Fibroblast of skin of left biceps (primary cell): ENCODE measurements at places on chromosomes 12 and 14.

DNA sequence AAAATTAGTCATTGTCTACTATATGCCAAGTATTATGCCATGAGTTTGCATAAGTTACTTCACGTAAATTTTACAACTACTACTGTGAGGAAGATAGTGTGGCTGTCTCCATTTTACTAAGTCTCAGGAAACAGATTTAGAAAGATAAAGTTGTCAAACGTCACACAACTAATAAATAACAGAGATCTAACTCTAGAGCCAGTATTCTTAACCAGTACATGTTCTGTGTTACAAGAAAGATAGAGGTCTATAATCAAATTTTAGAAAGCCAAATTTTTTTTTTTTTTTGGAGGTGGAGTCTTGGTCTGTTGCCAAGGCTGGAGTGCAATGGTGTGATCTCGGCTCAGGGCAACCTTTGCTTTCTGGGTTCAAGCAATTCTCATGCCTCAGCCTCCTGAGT is 14.2 kb downstream of the CLEC4C start:
- no peak for DNase-seq

DNA sequence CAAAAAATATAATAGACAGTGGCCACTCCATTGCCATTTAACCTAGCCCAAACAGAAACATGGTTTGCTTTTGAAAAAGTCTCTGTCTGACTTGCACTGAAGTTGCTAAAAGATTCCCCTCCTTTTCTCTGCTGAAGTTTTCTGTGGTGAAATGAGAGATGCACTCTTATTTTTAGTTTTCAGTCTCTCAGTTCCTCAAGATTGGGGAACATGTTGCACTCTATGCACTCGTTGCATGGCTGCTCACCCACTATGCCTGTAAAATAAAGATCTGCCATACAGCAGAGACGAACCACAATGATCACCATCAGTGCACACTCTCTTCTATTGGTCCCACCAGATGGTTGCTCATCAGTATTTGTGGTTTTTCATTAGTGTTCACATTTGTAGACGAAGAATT is 13.1 kb upstream of the DAAM1 start:
- no peak for DNase-seq

DNA sequence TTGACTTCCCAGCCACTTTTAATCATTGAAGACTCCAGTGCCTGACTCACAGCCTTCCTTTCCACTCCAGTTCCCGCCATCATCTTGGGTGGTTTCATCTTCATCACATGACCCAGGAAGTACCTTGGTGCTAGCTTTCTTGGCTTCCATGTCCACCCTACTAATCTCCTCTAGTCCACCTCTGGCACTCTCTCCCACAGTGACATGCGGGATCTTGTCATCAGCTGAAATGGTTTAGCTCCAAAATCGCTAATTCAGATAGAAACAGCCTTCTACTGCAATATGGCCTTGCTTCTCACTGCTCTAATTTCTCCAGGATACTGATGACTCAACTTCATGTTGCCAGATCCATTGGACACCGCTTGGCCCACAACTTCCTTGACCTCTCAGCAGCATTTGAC is 24.5 kb downstream of the WDR20 start:
- no peak for DNase-seq

GRCh38 chr14:105041841-105042765 is 21.2 kb upstream of the CDCA4 start:
- no peak for DNase-seq

DNA sequence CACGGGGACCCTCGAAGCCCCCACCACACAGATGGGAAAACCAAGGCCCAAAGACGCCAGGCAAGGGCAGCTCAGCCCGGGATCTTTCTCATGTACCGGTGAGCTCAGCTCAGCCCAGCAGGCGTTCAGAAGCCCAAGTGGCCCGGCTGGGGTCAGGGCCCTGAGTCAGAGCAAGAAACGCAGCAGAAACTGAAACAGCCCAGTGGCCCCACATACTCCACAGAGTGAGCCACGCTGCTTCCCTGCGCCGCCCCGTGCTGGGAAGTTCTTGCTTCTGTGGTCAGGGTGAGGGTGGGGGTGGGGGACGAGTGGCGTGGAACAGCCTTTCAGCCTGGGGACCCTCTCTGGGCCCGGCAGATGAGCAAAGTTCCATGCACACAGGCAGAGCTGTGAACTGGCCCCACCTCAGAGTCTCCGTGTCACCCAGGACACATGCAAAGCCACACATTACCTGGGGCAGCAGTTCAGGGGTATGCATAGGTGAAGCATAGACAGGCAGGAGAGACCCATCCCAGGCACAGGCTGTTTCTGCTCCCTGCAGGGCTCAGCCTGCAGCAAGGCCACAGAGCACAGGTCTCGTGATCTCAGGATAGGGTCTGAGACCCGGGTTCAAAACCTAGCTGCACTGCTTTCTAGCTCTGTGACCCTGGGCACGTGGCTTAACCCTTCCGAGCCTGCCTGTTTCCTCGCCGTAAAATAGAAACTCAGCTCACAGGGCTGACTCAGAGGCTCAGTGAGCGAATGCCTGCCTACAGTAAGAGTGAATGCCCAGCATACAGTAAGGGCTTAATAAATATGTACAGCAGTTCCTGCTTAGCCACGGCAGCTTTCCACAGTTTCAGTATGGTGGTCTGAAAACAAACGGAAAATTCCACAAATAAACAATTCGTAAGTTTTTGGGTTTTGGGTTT is 21.6 kb downstream of the NCOR2 start:
- no peak for DNase-seq

DNA sequence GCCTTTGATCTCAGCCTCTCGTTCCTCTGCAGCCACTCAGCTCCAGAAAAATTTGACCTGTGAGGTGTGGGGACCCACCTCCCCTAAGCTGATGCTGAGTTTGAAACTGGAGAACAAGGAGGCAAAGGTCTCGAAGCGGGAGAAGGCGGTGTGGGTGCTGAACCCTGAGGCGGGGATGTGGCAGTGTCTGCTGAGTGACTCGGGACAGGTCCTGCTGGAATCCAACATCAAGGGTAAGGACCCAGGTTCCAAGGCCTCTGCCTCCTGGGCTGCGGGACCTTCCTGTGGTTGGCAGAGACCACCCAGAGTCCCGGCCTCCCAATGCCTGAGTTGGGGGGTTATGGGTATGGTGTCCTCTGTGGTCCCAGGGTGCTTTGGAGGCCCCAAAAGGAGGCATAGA is 4.5 kb upstream of the GPR162 start:
- no peak for DNase-seq

GRCh38 chr14:104974146-104974541 is 4.0 kb downstream of the AHNAK2 start:
- DNase-seq: no peak

DNA sequence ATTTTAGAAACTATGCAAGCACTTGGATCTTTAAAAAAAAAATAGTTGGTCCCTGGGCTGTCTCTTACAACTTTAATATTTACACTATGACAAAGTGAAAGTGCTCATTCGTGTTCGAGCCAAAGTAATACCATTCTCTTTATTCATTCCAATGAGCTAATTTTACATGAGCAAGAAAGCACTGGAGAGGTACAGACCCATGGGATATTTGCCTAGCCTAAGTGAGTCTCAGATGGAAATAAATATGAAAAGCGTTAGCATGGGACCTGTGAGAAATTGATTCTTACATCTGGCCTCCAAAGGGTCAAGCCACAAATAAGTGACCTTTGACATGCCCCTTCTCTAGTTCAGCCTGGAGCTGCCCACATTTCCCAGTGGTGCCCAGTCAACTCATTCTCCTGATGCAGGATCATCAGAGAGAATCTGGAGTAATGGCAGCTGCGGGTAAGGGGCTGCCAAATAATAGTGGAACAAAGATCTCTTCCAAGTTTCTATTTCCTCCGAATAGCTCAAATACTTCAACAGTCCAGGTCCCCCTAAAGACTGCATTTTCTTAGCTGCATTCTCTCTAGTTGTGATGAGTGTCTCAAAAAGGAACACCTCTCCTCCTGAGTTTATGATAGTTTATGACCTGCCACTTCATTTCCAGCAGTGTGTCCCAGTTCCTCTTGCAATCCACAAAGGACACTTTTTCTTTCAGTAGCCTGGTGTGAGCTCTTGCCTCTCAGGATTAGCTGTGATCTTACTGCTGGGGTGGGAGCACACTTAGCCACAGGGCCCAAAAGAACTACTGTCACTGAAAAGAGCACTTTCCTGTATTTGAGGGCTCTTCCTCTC is 208.2 kb downstream of the DAD1 start:
- DNase-seq: no peak

- no peak for DNase-seq
These were observed 12.2 kb downstream of the PTPN11 start for GRCh38 chr12:112430929-112431328.

DNA sequence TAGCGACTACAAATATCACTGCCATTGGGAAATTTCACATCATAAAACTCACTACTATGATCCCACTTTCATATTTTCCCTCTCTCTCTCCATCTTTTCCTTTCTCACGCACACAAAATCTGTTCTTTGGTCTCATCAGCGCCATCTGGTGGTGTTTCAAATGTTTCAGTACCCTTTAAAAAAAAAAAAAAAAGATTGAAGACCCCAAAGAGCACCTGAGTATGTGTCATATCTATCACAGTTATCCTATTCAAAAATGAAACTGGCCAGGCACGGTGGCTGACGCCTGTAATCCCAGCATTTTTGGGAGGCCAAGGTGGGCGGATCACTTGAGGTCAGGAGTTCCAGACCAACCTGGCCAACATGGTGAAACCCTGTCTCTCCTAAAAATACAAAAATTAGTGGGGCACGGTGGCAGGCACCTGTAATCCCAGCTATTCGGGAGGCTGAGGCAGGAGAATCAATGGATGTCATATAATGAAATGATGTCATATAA is 72.4 kb downstream of the TTC9 start:
- DNase-seq: peak; percentile 18
